ENCODE measurements at places on chromosomes 6 and 20. TPM values are rescaled to one million over a fixed set of nuclear protein-coding genes. Genes with fewer than 3 reads are reported as not detected.

The PHACTR1 gene
- 0.05 TPM for total RNA-seq

The SRMS gene
- total RNA-seq, result not detected

The SLC26A8 gene
- not detected for total RNA-seq

The JAG1 gene
- 52.7 TPM for total RNA-seq

The SEL1L2 gene
- not detected for total RNA-seq

The NRN1 gene
- 0.76 TPM for total RNA-seq
